Activated CD8-positive, alpha-beta T cell treated with anti-CD3 and anti-CD28 coated beads, Interleukin-2, amount 10 ng/mL, durations not matched to agents 7 days and 5 days (primary cell): ENCODE measurements at places on chromosomes 16 and 17. TPM values are rescaled to one million over a fixed set of nuclear protein-coding genes. Genes with fewer than 3 reads are reported as not detected.

- no peaks in the 10 kb centered on the region for H3K36me3 ChIP-seq
- no peak for DNase-seq
- no peaks in the 10 kb centered on the region for H3K27me3 ChIP-seq
- H3K4me3 ChIP-seq: no peak overlapping the region
- peaks cover 13% of the 10 kb centered on the region for H3K4me1 ChIP-seq
Measured at GRCh38 chr17:9432934-9433421, 142.6 kb downstream of the STX8 start.

GRCh38 chr17:4378626-4379025, 12.2 kb upstream of the UBE2G1 start:
- H3K27ac ChIP-seq: no peak overlapping the region
- H3K27me3 ChIP-seq: peaks cover 7% of the 10 kb centered on the region
- peaks cover 30% of the 10 kb centered on the region for H3K4me1 ChIP-seq
- no peak for DNase-seq

GRCh38 chr16:85056211-85056748, 28.7 kb downstream of the KIAA0513 start:
- H3K4me3 ChIP-seq: peak overlapping the region; percentile 76
- peak overlapping the region; percentile 98 for H3K27ac ChIP-seq
- peaks cover 3% of the 10 kb centered on the region for H3K27me3 ChIP-seq

DNA sequence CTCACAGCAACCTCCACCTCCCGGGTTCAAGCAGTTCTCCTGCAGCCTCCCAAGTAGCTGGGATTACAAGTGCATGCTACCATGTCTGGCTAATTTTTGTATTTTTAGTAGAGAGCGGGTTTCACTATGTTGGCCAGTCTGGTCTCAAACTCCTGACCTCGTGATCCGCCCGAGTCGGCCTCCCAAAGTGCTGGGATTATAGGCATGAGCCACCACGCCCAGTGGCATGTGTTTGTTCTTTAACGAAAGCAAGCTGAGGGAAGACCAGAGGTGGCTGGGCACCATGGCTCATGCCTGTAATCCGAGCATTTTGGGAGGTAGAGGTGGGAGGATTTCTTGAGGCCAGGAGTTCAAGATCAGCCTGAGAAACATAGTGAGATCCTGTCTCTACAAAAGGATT, 18.1 kb downstream of the TNFRSF13B start:
- peaks cover 27% of the 10 kb centered on the region for H3K27me3 ChIP-seq
- no peak for DNase-seq
- peaks cover 3% of the 10 kb centered on the region for H3K36me3 ChIP-seq
- no peaks in the 10 kb centered on the region for H3K4me1 ChIP-seq
- H3K4me3 ChIP-seq: no peak overlapping the region

- no peak overlapping the region for H3K27ac ChIP-seq
- no peak overlapping the region for H3K4me3 ChIP-seq
- no peaks in the 10 kb centered on the region for H3K36me3 ChIP-seq
- peaks cover 16% of the 10 kb centered on the region for H3K27me3 ChIP-seq
- H3K4me1 ChIP-seq: no peaks in the 10 kb centered on the region
Measured at GRCh38 chr17:62950067-62950466, 16.0 kb upstream of the TANC2 start.

GRCh38 chr16:6701096-6701495, 631.5 kb upstream of the RBFOX1 start:
- H3K4me1 ChIP-seq: no peaks in the 10 kb centered on the region
- DNase-seq: no peak
- H3K36me3 ChIP-seq: no peaks in the 10 kb centered on the region
- no peak overlapping the region for H3K27ac ChIP-seq
- H3K4me3 ChIP-seq: no peak overlapping the region

GRCh38 chr17:58577696-58578095, 63.3 kb upstream of the MTMR4 start:
- H3K4me1 ChIP-seq: peaks cover 9% of the 10 kb centered on the region
- DNase-seq: peak; percentile 66
- no peak overlapping the region for H3K27ac ChIP-seq
- H3K36me3 ChIP-seq: no peaks in the 10 kb centered on the region
- H3K27me3 ChIP-seq: peaks cover 11% of the 10 kb centered on the region

SARM1 gene
- 16.2 TPM for total RNA-seq

CMTM2 gene
- total RNA-seq: 0.82 TPM

MMP28 gene
- total RNA-seq: not detected

CIBAR2 gene
- not detected for total RNA-seq
